AG08395 (cell line): ENCODE measurements at places on chromosomes 1 and 21.

- peak; percentile 28 for DNase-seq
Measured at GRCh38 chr1:233304489-233305102, 9.1 kb upstream of the PCNX2 start.

GRCh38 chr1:171075041-171075440 lies 15.7 kb upstream of the FMO3 start:
- DNase-seq, result no peak

GRCh38 chr1:205374210-205375078 lies 17.7 kb upstream of the KLHDC8A start:
- DNase-seq, result peak; percentile 74

- DNase-seq, result no peak
Measured at GRCh38 chr1:174116042-174116441, 43.3 kb upstream of the RABGAP1L start.

GRCh38 chr1:35587736-35588135 lies 14.6 kb downstream of the TFAP2E start:
- no peak for DNase-seq

GRCh38 chr1:210647406-210648333 lies 319.0 kb downstream of the HHAT start:
- peak; percentile 41 for DNase-seq
